ENCODE measurements at places on chromosomes 5 and 9.

DNA sequence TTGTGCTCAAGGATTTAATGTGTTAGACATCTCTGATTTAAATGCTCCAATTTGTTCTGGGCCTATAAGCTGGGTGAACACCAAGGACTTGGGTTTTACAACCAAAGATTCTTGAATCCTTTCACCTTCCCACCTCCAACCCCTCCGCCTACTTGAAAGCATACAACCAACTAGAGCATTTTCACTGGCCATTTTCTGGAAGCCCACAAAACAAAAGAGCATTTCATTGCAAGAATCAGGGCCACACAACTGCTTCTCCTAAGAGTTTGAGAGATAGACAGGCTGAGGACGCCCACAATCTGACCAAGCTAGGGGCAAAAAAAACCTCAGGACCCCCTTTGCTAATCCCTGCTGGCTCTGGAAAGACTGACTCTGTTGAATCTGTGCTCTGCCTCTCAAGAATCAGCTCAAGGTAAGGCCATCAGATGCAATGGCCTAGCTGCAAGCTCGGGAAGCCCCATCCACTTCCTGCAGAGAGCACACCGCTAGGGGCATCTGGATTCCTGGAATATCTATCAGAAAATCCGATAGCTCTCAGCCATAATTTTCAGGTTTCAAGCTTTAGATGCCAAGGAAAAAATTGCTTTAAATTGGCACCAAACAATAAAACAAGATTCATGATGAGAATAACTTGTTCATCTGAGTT lies 57.7 kb downstream of the RETREG1 start:
- DNase-seq = no peak

DNA sequence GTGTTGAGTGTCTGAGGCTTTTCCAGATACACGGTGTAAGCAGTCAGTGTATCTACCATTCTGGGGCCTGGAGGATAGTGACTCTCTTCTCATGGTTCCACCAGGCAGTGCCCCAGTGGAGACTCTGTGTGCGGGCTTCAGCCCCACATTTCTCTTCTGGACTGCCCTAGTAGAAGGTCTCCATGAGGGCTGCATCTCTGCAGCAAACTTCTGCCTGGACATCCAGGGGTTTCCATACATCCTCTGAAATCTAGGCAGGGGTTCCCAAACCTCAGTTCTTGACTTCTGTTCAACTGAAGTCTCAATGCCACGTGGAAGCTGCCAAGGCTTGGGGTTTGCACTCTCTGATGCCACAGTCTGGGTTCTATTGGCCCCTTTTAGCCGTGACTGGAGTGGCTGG lies 256.6 kb upstream of the ITGA1 start:
- no peak for DNase-seq

DNA sequence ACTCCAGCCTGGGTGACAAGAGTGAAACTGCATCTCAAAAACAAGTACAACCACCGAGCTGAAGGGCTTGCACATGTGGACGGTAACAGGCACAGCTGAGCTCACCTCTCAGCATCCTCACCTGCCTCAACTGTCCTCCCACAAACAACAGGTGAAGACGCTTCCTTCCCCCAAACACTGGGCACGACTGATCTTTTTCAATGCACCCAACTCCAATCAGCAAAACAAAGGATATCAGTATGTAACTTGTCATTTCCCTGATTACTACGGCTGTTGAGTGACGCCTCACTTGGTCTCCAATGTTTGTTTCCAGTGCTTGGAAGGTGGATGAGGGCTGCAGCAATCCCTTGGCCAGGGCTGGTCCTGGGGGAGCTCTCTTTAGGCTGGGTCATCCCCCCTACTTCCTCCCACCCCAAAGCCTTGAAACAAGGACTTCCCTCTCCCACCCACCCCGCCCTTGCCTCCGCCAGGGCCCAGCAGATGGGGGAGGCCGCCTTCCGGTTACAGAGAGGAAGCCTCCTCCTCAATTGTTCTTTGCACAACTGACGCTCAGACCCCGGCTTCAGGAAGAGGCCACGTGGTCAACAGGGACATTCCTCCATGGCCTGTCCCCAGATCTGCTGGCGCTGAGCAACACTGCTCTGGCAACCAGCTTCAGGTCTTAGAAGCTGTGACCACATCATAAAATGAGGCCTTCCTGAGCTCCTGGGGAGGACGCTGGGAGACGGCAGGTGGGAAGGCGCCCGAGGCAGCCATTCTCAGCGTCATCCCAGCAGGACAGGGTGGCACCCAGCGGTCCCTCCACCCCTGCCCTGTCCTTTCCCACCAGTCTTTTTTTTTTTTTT lies 5.9 kb downstream of the FAM78A start:
- no peak for DNase-seq

DNA sequence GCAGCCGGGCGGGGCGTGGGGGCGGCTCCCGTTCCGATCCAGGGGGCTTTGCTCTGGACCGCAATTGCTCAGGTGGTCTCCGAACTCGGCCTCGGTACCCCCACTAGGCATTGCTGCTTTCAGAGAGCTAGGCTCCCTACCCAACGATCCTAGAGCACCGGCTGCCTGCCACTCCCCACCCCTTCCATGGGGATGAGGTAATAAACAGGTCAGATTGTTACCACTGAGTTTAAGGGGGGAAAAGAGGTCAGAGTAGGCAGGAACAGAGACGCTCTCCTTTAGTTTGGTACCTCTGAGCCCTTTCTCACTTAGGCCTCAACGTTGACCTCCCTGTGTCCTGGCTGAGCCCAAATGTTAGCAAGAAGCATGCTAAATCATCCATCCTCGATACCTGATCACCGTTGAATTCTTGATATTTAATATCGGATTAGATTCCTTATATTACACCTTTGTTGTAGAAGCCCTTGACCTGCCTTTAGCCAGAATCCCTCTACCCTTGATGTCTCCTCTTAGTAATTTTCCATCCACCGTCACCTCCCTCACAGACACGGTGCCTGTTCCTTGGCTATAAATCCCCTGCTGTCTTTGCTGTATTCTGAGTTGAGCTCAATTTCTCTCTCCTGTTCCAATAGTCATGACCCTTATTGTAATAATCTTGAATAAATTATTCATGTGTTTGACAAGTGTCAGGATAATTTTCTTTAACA lies 588 bp upstream of the PLPP1 start:
- DNase-seq = no peak

GRCh38 chr9:34512131-34513078 lies 10.4 kb downstream of the ENHO start:
- no peak for DNase-seq

DNA sequence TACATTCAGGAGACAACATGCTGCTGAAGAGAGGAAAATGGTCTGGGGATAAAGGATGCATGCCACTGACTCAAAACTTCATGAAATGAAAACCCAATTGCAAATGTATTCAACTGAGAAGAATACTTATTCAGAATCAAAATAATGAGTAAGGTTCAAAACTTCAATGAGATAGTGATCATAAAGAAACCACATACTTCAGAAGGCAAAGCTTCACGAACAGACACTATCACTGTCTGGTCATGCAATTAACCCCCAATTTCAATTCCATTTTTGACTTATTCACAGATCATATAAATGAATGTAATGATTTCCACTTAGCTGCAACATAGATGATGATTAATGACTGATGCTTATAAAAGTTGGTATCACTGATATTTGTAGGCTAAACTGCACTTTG lies 33.0 kb upstream of the CTNNAL1 start:
- no peak for DNase-seq

DNA sequence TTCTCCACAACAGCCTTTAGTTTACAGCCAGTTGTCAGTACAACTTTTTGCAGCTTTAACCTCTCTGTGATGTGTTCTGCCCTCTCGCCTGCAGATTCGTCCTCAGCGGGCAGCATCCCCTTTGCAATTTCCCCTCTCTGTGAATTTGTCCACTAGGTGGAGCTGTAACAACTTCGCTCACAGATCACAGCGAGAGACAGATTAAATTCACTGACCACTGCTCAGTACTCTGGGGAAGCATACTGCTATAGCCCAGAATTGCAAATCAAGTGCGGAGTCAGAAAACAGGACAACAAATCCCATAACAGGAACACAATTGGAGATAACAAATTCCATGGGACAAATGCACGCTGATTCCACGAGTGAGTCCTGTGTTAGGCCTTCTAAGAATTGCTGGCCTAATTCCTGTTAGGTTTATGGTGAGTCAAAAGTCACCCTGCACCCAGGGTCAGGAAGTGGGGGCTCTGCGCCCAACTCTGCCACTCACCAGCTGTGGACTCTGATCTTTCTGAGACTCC lies 2124.9 kb downstream of the MAT2B start:
- peak; percentile 72 for DNase-seq

DNA sequence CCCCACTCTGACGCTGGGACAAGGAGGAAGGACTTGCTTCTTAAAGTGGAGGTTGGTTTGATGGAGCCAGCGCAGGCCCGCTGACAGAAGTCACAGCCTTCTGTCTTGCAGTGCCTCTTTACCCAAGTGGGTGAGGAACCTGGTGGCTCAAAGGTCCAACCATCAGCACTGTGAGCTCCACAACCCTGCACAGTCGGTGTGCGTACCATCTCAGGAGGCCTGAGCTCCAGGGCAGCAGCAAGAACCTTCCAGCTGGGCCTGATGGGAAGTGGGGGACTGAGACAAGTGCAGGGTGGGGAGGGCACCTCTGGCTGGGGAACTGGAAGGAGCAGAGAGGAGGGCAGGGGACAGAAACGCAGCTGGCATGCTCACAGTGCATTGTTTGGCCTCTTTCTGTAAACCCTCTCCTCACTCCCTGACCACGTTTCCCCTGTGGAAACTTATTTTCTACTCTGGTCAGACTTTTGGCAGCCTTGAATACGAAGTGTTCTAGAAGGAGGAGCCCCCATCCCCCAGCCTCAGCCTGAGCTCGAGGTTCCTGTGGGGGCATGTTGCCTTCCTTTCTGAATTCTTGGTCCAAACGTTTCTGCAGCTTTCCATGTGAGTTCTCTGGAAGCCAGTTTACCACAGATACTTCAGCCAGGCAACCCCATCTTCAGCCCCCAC lies 178.5 kb upstream of the PITX1 start:
- no peak for DNase-seq

DNA sequence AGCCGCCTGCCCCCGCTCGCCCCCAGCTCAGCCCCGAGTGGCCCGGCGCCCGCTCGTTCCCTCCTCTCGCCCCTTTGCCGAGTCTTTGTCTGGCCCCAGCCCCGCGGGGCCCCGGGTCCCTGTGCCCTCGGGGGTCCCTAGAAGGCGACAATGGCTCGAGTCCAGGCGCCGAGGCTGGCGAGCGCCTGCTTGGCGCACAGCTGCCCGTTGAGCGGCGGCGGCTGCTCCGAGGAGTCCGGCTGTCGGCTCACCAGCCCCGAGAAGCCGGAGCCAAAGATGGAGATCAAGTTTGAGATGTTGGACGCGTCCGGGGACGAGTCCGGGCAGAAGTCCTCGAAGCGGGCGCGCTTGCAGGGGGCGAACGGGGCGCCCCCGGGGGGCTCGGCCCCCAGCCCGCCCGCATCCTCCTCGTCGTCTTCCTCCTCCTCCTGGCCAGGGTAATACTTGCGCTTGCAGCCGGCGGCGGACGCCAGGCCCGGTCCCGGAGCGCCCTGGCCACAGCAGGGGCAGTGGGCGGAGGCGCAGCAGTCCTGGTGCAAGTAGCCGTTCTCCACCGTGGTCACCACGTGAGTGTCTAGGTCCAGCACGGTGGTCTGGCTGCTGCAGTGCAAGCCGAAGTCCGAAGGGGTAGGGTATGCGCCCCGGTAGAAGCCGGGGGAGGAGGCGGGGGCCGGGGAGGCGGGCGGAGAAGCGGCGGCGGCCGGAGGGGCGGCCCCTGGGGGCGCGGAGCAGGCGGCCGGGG lies 1.2 kb downstream of the IER5L start:
- no peak for DNase-seq

- DNase-seq = no peak
These were observed 19.1 kb downstream of the TRIM14 start for GRCh38 chr9:98099898-98100297.

- no peak for DNase-seq
These were observed 5.0 kb downstream of the CDC42SE2 start for GRCh38 chr5:131268758-131269370.

DNA sequence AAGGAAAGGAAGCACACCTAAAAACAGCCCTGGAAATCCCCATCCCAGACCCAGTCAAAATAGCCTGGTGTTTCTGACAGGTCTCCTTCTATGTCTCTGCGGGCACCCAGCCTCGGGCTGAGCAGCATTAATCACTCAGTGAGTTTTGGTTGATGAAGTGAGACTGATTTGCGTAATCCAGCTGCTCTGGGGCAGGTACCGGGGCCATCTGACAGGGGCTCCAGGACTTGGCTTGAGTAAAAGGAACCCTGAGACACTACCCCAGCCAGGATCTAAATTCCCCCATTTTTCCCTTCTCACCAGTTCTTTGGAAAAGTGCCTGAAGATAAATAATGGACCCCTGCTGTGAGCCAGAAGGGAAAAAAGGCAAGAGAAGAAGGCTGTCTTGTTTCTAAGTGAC lies 596 bp downstream of the SLC28A3 start:
- DNase-seq = no peak

GRCh38 chr5:63919763-63920478 lies 42.3 kb downstream of the HTR1A start:
- no peak for DNase-seq

- peak; percentile 12 for DNase-seq
These were observed 352.3 kb downstream of the SLCO4C1 start for GRCh38 chr5:101943784-101944183.

DNA sequence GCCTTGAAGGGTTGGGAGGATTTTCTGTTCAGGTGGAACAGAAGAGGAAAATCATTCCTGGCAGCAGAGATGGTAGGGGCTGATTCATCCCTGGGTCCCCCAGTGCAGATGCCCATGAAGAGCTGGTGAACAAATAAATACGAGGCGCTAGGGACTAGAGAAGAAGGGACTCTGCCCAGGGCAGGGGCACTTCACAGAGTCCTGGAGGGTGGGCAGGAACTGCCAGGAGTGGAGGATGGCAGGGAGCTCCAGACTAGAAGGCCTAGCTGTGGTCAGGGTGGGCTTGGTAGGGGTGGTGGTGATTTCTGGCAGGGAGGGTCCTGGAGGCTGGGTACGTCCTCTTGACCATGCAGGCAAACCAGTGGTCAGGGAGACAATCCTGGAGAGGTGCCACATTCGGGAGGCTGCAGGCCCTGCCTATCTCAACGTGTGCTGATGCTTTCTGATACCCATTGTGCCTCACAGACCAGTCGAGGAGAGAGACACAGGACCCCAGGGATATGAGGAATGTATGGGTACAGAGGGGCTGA lies 69.9 kb downstream of the CRB2 start:
- DNase-seq = no peak

DNA sequence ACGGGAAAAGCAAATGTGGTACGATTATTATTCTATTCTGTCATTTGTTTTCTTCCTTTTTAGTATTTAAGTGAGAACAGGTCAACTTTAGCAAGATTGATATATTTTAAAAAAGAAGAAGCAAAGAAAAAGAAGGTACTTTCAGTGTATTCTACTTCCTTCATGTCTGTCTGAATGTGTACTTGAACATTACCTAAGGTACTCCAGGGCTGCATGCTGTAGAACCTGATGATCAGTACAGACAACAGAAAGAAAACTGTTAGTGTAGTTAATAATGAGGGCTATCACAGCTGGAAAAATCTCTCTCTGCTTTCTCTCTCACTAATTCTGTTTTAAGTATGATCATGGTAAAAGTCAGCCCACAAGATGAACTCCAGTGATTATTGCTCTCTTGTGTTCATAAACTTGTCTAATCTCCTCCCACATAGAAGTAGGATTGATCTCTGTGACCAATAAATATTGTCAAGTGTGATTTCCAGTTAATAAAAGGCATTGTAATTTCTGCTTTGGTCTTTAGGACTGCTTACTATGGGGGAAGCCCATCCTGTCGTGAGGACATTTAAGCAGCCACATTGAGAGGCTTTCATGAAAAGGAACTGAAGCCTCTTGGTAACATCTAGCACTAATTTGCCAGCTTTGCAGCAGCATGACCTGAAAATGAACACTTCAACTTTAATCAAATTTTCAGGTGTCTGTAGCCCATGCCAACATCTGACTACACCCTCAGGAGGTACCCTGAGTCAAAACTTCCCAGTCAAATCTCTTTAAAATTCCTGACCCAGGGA lies 864.0 kb upstream of the ACO1 start:
- no peak for DNase-seq

All from H4 (cell line).